Stimulated activated CD8-positive, alpha-beta memory T cell treated with anti-CD3 and anti-CD28 coated beads, Interleukin-15, amount 100 ng/mL, for 1 hour (primary cell): ENCODE measurements at places on chromosomes 3 and 15.

- no peak for DNase-seq
Observed at GRCh38 chr3:115912372-115912771, 289.1 kb downstream of the GAP43 start.

- no peak for DNase-seq
Observed at GRCh38 chr3:53604232-53604631, 109.8 kb downstream of the CACNA1D start.

DNA sequence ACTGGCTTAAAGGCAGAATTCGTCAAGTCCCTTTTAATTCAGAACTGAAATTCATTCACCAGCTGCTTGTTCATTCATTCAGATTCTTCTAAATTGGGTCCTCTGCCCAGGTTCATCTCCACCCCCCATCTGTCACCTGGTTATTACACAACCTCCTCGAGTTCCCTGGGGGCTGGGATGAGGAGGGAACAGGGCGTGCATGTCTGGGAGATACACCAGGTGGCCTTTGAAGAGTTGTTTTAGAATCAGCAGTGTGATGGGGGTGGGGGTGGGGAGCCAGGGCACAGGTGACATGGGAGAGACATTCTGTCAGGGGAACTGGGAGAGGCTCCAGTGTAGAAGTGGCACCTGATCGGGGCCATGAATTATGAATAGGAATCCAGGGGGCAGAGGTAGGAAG, 8.2 kb downstream of the SNX33 start:
- DNase-seq: no peak

GRCh38 chr3:45337839-45338470, 50.4 kb upstream of the LARS2 start:
- DNase-seq: no peak

DNA sequence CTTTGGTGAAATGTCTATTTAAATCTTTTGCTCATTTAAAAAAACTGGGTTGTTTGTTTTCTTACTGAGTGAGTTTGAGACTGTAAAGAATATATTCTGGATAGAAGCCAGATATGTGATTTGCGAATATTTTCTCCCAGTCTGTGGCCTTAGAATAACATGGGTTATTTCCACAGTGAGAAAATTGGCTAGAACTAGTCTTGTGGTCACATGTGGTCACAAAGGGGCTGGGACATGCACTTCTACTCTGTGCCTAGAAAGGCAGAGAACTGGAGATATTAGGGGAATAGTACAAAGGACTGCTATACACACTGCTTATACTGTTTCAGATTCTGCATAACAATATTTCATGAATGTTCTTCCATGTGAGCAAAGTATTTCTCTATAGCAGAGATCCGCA, 79.9 kb upstream of the RGMA start:
- no peak for DNase-seq

- no peak for DNase-seq
Observed at GRCh38 chr3:22349215-22349851, 598.3 kb upstream of the ZNF385D start.

- DNase-seq: no peak
Observed at GRCh38 chr15:99487337-99487730, 78.5 kb upstream of the MEF2A start.

DNA sequence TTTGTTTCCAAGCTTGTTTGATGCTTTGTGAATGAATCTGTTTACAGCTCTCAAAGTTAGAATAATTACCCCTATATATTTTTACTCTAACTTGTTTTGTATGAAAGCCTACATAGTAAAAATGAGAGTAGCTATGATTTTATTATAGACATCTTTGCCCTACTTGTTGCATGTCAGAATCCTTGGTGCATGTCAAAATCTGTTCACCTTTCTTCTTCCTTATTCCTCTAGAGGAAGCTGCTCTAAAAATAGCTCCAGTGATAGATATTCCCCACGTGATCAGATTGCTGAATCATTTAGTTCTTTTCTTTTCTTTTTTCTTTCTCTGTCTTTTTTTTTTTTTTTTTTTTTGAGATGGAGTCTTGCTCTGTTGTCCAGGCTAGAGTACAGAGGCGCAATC, 39.8 kb downstream of the LRRC49 start:
- DNase-seq: no peak

DNA sequence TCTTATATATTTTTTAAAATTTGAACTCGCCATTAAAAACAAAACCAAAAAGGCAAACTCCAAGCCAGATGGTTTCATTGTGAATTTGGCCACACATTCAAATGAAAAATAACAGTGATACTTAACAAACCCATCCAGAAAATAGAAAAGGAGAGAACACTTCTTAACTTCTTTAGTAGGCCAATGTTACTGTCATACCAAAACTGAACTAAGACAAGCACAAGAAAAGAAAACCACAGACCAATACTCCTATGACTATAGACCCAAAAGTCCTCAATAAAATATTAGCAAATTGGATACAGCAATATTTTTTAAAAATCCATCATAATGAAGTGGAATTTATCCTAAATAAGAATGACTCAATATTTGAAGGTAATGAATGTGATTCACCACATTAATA, 73.5 kb upstream of the ALDH1A3 start:
- no peak for DNase-seq

DNA sequence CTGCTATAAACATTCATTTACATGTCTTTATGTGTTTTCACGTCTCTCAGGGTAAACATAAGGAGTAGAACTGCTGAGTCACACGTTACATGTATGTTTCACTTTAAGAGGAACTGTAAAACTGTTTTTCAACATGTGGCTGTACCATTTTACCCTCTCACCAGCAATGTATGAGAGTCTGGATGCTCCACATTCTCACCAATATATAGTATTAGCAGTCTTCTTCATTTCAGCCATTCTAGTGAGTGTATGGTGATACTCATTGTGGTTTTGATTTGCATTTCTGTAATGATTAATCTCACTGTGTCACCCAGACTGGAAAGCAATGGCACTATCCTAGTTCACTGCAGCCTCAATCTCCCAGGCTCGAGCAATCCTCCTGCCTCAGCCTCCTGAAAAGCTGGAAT, 37.1 kb downstream of the PHC3 start:
- DNase-seq: no peak

DNA sequence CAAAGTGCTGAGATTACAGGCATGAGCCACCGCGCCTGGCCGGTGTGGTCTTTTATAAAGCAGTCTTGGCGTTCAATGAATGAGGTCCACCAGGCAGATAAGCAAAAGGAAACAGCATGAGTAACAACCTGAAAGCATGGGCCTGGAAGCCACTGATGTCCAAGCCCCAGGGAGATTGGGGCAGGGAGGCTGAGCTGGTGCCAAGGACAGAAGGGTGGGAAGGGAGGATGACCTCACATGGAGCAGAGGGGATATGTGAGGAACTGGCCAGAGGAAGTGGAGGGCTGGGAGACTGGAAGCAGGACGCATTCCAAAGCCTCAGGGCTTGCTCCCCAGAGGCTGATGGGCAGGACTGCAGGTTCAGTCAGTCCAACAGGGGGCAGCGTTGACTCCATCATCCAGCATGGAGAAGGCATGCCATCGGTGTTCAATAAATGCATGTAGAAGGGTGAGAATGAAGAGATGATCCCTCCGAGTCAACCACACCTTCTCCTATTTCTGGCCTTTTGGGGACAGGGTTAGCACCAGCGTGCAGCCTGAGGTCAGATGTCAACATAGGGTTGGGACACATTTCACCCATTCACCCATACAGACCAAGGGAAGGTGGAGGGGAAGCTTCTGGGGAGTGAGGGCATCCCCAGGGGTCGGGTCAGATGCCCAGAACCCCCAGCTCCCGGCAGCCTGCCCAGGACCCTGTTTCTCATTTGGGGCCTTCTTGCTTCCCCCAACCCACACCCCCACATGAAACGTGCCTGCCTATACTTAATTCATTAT, 14.8 kb downstream of the MYL3 start:
- no peak for DNase-seq

DNA sequence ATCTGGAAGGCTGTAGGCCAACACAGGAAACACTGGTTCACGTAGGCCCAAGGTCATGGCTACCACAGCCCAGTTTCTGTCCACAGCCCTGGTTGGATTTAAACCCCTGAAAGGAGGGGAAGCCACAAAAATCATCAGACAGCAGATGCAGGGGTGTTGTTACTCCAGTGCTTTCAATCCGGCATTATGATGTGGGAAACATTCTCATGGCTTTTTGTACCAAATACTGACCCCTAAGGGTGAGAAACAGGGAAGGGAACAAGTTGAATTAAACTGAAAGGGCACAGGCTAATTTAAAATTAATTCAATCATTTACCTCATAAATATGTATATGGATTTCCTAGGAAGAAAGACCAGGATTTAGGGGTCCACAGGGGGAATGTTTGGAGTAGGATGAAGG, 375.6 kb downstream of the CTNNB1 start:
- no peak for DNase-seq
